Activated CD8-positive, alpha-beta T cell treated with anti-CD3 and anti-CD28 coated beads for 36 hours (primary cell): ENCODE measurements at places on chromosomes 3 and 15.

DNA sequence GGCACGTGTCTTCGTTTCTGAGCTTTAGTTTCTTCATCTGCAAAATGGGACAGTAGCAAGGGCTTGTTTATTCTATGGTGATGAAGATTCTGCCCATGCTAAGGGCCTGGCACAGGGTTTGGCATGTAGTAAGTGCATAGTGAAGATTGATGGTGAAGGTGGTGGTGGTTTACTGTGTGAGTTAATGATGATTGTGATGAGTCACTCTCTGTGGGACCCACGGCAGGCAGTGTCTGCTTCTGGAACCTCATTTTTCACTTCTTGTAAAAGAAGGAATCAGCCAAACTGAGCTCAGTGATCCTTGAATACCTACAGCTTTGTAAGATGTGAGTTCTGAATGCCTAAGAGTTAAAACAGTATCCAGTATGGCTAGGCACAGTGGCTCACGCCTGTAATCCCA is 86.2 kb upstream of the LRTM1 start:
- DNase-seq = no peak

DNA sequence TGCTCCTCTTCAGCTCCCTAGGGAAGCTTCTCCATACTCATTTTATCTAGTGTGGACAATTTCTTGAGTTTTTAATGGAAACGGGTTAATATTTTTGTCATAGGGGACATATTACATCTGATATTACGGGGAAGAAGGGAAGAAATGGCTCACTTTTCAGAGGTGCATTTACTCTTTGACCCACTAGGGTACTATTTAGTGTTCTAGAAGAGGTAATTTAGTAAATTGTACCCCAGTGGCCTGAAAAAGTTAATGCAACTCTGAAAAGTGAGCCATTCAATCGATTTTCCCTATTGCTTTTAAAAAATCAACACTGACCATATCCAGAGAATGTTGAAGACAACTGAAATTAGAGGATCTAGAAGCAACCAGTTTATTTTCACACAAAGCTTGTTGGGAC is 71.2 kb downstream of the MAP2K5 start:
- DNase-seq = no peak

DNA sequence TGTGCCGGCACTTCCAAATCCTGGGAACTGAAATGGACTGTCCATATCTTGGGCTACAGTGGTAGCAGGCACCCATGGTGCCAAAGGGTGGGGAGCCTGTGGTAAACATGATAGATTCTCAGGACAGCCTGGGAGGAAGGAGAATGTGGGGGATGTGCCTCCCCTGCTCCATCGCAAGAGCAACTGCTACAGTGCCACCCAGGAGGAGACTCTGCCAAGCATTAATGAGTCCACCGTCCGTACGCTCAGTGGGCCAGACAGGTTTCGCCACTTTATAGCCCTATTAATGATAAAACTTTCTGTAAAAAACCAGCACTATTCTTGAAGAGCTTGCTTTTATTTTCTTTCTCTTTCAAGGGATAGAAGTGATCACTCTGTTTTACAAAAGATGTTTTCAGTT is 75.2 kb downstream of the FMN1 start:
- no peak for DNase-seq

- DNase-seq = no peak
Measured at GRCh38 chr3:21526461-21526860, 224.5 kb downstream of the ZNF385D start.

DNA sequence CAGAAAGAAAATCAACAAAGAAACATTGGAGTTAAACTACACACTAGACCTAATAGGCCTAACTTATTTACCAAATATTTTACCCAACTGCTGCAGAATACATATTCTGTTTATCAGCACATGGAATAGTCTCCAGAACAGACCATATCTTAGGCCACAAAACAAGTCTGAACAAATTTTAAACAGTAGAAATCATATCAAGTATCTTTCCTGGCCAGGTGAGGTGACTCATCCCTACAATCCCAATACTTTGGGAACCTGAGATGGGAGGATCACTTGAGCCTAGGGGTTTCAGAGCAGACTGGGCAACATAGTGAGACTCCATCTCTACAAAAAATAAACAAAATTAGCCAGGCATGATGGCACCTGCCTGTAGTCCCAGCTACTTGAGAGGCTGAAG is 18.1 kb upstream of the KPNA4 start:
- no peak for DNase-seq

GRCh38 chr3:52775877-52776276 is 1.5 kb upstream of the ITIH1 start:
- no peak for DNase-seq

GRCh38 chr15:90552162-90552928 is 22.6 kb downstream of the CRTC3 start:
- no peak for DNase-seq

DNA sequence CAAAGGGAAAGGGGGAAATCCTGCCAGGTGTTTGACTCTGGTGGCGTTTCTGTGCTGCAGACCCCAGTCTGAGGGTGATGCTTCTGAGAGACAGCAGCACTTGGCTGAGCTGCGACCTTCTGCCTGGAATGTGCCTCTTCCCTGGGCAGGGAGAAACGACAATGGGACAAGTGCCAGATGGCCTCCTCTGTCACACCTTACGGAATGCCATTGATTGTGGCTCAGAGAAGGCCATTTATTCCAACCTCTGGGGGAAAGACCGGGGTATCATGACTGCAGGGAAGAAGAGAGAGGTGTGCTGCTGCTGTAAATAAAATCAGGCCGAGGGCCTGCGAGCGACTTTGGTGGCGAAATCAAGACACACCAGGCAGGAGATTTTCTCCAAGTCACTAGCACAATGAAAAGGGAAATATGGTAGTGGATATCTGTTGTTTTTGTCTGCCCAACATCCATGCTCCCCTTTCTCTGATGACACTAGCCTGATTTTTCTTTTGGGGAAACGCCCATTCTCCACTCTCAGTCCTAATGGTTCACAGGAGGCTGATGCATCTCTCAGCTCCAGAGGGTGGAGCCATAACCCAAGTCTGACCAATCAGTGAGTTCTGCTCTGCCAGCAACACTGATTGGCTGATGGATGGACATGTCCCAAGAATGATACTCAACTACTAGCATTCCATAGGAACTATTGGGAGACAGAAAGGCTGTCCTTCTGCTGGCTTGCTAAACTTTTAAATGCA is 336.1 kb downstream of the FOXP1 start:
- DNase-seq = no peak

DNA sequence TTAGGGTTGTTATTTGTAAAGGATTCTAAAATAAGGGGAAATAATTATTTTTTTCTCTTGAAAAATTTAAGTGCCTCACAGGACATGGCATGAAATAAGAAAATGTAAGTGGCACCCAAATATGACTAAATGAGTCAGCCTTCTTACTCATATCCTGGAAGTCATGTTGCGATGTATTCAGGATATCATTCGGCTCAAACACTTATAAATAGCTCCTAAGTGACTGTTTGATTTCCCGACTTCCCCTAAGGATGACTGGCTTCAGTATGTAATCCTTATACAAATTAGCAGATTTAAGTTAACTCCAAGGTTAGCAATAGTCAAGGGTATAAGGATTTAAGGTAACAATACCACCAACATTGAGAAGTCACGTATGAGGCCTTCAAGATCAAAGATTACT is 57.3 kb upstream of the OSTN start:
- DNase-seq = no peak
